ENCODE measurements at places on chromosomes 6 and 20.

DNA sequence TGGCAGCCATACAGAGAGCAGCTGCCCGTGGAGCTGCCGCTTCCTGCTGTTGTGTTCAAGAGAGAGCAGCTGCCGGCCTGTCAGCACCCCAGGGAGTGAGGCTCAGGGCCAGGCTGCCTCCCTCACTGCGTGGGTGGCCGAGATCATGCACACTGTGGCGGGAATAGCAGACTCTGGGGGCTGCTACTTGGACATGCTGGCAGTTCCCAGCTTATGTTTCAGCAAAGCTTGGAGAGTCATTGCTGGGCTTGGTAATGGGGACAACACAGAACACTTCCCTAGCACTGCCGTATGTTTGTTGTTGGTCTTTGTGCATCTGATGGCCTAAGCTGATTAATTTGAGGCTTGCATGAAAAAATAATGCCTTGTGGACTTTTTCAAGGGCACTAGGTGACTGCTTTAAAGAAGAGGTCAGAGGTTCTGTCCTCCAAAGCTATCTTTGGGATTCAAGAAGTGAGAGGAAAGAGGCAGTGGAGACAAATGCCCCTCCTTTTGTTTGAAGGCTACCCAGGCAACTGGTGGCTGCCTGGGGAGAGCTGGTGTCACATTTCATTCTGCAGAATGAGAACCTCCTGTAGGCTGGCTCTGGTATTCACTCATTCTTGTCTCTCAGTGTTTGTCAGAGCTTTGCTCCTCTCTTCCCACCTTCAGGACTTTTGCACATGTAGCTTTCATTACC is 18.8 kb downstream of the MRAP2 start:
- DNase-seq, result no peak

DNA sequence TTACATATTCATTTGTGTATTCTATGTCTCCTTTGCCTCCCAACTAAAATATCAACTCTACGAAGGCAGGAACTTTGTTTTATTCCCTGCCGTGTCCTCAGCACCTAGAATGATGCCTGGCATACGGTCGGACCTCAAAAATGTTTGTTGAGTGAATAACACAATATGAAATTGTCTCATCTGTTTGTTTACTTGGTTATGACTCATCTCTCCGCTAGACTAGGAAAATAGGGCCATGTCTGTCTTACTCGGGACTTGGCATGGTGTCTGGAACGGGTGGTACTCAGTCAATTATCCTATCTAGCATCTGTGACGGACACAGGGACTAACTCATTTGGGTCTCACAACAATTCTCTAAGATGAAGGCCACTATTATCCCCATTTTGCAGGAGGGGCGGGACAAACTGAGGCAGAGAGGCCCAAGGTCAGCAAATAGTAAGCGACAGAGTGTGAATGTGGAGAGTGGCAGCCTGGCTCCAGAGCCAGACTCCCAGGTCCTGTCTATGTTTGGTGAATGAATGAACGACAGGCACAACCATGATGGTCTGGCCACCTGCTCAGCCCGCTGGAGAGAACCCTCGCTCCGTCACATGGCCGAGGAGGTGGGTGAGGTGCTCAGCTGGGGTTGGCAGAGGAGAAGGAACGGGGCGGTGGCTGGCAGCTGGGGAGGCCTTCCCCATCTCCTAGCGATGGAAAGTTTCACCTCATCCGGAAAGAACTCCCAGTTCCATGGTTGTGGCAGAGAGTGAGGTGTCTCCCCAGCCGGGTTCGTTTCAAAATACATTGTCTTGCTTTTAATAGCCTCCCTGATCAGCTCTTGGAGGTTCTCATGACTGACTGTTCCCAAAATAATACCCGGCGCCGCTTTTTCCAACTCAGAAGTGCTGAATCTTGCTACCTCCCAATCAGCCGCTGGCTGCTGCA is 27.6 kb upstream of the NFATC2 start:
- DNase-seq, result no peak

GRCh38 chr6:55567558-55567957 is 11.4 kb downstream of the HMGCLL1 start:
- no peak for DNase-seq

DNA sequence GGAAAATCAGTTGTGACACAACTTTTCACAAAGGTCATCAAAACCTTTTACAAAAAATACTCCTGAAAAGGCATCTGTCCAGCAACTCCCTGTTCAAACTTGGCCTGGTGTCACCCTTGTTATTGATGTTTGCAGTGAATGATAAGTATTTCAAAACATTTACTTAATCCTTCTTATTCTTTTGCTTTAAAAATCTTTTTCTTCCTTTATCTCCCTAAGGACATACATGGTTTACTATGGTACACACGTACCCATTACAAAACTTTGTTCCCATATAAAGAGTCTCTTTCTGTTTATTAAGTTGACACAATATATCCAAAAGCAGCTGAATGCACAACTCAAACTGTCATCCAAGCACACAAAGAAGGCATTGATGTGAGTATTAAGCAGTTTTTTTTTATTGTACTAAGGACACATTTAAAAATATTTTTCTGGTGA is 17.5 kb downstream of the GSTA2 start:
- no peak for DNase-seq

- peak; percentile 44 for DNase-seq
Observed at GRCh38 chr6:118787724-118788423, 106.1 kb upstream of the ASF1A start.

DNA sequence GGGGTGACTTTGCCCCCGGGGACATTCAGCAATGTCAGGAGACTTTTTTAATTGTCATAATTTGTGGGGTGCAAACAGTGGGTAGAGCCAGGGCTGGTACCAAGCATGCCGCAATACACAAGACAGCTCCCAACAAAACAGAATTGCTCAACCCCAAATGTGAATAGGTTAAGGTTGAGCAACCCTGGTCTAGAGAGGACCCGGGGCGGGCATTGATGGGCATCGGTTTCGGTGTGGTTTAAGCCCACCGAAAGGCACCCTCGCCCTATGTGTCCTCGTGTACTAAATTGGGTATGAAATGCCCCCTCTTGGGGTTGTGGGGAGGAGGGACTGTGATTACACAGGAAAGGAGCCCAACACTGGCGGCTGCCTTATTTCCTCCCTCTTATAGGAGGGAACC is 36.0 kb downstream of the KIAA1755 start:
- DNase-seq, result no peak

GRCh38 chr6:159726255-159726917 is 920 bp upstream of the WTAP start:
- no peak for DNase-seq

GRCh38 chr20:57076152-57076652 is 190.2 kb downstream of the BMP7 start:
- no peak for DNase-seq

DNA sequence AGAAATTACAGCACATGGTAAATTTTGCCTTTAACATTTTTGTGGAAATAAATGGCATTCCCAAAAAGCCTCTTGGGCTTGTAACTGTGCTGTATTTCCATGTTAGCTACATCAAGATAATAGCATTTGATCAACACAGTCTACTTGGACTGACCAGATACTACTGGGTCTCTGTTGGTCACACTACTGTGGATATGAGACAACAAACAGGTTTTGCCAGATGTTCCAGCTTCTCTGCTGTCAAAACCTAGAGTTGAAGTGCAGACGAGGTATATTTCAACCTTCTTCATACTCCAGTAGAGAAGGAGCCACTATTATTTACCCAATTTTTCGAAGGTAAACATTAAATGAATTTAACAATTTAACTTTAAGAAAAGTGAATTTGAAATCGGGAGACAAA is 284.7 kb upstream of the CITED2 start:
- no peak for DNase-seq

DNA sequence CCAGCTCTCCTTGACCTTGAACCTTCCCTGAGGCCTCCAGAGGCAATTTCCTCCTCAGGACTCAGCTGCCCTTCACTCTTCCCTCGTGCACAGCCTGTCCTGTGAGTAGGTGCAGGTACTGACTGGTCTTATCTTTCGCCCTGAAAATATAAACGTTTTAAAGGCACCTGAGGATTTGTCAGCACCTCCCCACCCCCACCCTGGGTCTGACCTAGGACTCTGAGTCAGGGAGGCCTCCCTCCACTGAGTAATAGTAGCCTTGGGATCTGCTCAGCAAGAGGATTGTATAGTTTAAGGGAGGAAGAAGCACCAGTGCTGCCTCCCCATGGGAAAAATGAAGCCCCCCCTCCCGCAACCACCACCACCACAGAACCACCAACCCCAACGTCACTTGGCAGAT is 54.6 kb downstream of the PPARD start:
- DNase-seq, result no peak

DNA sequence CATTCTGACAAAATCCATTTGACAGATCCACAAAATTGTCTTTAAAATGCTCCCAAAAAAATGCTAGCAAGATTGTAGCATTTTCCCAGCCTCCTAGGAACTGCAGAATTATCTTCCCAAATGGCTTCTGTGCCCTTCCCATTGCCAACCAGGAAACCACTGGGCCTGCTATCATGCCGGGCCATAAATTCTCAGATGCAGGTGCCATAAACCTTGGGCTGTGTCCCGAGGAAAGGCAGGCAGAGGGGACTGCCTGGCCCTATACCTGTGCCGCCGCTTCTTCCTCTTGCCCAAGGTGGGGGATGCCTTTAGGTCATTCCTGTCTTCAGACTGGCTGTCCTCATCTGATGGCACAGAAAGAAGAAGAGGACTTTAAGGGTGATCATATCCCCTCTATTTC is 2.8 kb downstream of the VSX1 start:
- DNase-seq, result no peak

- no peak for DNase-seq
Observed at GRCh38 chr6:137733372-137733771, 133.7 kb upstream of the TNFAIP3 start.

- DNase-seq, result no peak
Observed at GRCh38 chr6:137307163-137307854, 88.1 kb upstream of the IFNGR1 start.

DNA sequence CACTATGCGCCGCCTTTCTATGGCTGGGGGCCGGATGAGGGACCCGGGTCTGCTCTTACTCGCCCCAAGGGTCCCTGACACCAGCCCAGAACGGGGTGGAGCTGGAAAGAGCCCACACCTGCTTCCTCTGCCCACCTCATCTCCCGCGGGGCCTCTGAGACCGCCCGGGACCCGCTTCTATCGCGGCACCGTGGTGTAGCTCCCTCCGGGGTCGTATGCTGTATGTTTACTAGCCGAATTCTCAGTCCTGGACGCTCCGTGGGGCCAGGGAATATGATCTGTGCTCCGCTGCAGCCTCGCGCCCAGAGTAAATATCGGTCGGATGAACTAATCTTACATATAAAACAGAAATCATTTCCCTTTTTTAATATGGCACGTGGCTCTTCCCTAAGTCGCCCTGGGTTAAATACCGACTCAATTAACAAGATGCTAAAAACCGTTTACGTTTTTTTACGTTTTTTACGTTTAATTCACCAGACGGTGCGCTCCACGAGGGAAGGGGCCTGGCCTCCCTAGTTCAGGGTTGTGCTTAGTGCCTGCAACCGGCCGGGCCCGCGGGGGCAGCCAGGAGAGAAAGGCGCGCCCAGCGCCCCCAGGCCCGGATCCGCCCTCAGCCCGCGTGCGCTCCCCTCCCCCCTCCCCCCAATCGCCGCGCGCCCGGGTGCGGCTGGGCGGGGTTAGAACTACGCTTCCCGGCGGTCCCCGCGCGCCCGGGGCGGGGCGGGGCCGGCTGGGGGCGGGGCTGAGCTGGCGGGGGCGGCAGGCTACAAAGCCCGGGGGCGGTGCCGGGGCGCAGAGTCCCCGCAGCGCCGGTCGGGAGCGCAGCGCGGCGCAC is at the start of gene RBM38:
RBM38 (plus strand) TSS at position 793 of the 835 bp plus-strand sequence. CDS start 186 bp downstream, outside the sequence.
- peak; percentile 75 for DNase-seq

DNA sequence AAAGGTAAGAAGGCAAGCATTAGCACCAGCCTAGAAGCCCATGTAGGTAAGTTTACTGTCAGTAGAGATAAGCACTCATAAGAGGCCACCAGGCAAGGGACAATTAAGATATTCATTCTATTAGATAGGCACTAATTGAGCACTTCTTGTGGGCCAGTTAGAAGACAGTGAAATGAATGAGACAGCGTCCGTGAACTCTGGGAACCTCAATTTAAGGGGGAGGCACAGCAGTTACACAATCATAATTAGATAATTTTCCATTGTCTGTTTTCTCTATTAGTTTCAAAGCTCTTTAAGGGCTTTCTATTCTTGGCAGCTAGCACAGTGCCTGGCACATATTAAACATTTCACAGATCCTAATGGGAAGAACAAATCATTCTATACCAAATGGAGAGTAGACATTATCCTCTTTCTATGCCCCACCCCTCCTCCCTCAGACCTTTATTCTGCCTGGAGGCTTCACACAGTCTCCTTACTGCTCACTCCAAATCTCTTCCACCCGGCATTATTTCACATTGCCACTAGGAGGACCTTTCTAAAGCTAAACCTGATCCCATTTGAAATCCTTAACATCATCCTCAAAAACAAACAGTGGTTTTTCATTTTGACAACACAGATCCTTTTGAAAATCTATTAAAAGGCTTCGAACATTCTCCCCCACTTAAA is 529.6 kb downstream of the ADGRB3 start:
- DNase-seq, result no peak

- no peak for DNase-seq
Observed at GRCh38 chr6:158620963-158621693, 23.4 kb downstream of the DYNLT1 start.

- DNase-seq, result peak; percentile 28
Observed at GRCh38 chr6:89357390-89357789, 4.9 kb upstream of the UBE2J1 start.

- DNase-seq, result no peak
Observed at GRCh38 chr6:141133836-141134235, 998.9 kb upstream of the GJE1 start.

DNA sequence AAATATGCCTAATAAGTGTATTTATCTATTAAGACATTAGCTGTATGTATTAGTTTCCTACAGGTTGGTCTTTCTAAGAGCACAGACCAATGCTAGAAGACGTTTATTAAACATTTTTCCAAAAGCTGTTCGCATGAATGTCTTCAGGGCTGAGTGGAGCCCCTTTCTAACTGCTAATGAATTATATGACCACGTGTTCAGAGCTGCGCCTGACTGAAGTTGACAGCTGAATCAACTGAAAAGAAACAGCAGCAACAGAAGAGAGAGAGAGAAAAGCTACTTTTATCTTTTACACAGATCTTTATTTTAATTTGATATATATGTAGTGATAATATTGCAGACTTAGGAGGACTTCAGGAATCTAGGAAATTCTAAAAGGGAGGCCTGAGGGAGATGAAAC is 75.2 kb upstream of the ARID1B start:
- DNase-seq, result no peak

GRCh38 chr20:13180986-13181889 is 39.8 kb upstream of the ISM1 start:
- no peak for DNase-seq

DNA sequence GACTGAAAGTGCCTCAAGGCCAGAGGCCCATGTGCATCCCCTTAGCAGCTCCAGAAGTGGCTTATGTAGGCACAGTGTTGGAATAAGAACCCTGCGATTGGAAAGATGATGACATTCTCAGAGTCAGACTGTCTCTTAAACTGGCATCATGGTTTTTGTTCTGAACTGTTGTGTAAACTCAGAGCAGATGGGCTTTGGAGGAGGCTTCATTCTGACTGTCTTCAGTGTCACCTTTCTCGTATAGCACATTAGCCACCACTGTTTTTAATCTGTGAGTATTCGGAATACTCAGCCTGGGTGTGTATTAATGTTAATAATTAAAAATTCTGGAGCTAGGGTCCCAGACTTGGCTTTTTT is 140.9 kb downstream of the JARID2 start:
- no peak for DNase-seq

GRCh38 chr6:74170118-74170517 is 474.1 kb downstream of the CD109 start:
- no peak for DNase-seq

Measured in CD4-positive, alpha-beta T cell treated with Interleukin-21 for 1 hour (primary cell).